ENCODE measurements at places on chromosomes 6 and 20. TPM values are rescaled to one million over a fixed set of nuclear protein-coding genes. Genes with fewer than 3 reads are reported as not detected.

The SLC22A7 gene
- not detected for total RNA-seq

The ANGPT4 gene
- total RNA-seq, result not detected

The POM121L2 gene
- total RNA-seq, result not detected

The TGM6 gene
- not detected for total RNA-seq

The KIF13A gene
- total RNA-seq, result 13.0 TPM

The WFDC12 gene
- total RNA-seq, result not detected

The KHDC1L gene
- not detected for total RNA-seq

The DDO gene
- total RNA-seq, result 0.65 TPM

The MPIG6B gene
- total RNA-seq, result not detected

The ECT2L gene
- not detected for total RNA-seq

The HLA-G gene
- 0.91 TPM for total RNA-seq

The PROCR gene
- total RNA-seq, result 80.6 TPM

The C6orf52 gene
- 3.9 TPM for total RNA-seq

The BANF2 gene
- not detected for total RNA-seq

The KIF6 gene
- 0.32 TPM for total RNA-seq

The EYS gene
- not detected for total RNA-seq

The DBNDD2 gene
- 2.6 TPM for total RNA-seq

The GSTA1 gene
- total RNA-seq, result not detected

The HDGFL1 gene
- not detected for total RNA-seq

The CRIP3 gene
- not detected for total RNA-seq

The MBOAT1 gene
- total RNA-seq, result 2.0 TPM

The PI16 gene
- total RNA-seq, result under 0.01 TPM

The EFCAB8 gene
- total RNA-seq, result under 0.01 TPM

The FAM217A gene
- not detected for total RNA-seq

The DCDC2 gene
- not detected for total RNA-seq

The SAMD3 gene
- not detected for total RNA-seq

The IL20RA gene
- 0.26 TPM for total RNA-seq

The FAM217B gene
- 7.5 TPM for total RNA-seq

The C6orf118 gene
- not detected for total RNA-seq

The RBM24 gene
- total RNA-seq, result 6.1 TPM

The HLA-DMA gene
- 1.0 TPM for total RNA-seq

All from epithelial cell of alveolus of lung (primary cell).